ENCODE measurements at places on chromosomes 12 and 14.
A peak's percentile ranks its signal among the peaks of the same experiment; 100 is the strongest.

DNA sequence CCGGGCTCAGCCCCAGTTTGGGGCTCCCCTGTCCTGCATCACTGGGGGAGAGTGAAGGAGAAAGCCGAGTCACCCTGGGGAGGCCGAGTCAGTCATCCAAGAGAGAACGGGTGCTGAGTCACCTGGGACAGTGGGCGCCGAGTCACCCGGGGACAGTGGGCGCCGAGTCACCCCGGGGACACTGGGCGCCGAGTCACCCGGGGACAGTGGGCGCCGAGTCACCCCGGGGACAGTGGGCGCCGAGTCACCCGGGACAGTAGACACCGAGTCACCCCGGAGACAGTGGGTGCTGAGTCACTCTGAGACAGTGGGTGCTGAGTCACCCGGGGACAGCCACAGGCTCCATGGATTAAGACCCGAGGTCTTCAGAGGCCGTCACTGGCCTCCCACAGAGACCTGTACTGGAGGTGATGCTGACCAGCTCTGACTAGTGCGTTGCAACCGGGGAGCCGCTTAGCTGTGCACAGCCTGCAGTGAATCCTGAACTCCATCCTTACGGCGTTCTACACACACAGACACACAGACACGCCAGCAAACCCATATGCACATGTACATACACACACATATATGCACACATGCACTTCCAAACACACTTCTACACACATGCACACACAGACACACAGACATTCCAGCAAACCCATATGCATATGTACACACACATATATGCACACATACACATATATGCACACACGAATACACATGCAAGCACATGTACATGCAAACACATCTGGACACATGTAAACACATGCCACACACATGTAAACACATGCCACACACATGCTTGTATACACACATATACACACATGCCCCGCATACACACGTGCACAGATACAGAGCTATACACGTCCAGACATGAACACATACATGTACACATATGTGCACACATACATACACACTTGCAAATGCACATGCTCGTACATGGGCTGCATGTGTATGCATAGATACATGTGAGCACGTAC lies 64.9 kb upstream of the GALNT9 start:
- no peak for DNase-seq

- no peak for DNase-seq
Measured at GRCh38 chr12:68880660-68881325, 52.2 kb downstream of the CPM start.

DNA sequence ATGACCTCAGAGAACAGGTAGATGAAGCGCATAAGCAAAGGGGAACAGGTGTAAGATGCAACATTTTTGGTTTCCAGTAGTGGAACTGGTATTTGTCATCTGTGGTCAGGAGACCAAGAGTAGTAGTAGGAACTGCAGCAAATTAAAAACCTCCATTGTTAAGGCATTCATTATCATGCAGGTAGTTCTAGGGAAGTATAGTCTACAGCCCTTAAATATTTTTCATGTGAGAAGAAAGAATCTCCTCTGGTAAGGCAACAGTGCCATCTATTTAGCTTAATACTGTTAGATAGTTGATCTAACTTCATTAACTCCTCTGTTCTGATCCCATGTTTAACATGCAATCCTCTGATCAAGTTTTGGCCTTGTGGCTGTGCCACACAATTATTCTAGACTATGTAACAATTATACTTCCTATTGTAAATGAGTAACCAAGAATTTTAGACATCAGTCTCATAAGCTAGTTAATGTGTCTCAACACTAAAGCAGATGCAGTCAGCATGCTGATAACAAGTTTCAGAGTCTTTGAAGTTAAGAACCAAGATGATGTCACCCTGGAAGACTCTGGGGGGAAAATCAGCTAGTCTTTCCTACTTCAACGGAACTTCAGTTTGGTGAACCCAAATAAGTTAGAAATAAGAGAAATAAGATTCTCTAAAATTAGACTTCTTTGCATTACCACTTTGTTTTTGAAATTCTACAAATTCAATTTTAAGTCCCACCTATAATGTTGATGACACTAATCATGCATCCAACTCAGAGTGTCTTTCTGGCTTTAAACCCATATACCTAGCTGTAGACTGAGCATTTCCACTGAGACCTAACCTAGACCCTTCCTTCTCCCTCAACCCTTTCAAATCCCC lies 70.9 kb downstream of the STXBP6 start:
- DNase-seq: no peak

DNA sequence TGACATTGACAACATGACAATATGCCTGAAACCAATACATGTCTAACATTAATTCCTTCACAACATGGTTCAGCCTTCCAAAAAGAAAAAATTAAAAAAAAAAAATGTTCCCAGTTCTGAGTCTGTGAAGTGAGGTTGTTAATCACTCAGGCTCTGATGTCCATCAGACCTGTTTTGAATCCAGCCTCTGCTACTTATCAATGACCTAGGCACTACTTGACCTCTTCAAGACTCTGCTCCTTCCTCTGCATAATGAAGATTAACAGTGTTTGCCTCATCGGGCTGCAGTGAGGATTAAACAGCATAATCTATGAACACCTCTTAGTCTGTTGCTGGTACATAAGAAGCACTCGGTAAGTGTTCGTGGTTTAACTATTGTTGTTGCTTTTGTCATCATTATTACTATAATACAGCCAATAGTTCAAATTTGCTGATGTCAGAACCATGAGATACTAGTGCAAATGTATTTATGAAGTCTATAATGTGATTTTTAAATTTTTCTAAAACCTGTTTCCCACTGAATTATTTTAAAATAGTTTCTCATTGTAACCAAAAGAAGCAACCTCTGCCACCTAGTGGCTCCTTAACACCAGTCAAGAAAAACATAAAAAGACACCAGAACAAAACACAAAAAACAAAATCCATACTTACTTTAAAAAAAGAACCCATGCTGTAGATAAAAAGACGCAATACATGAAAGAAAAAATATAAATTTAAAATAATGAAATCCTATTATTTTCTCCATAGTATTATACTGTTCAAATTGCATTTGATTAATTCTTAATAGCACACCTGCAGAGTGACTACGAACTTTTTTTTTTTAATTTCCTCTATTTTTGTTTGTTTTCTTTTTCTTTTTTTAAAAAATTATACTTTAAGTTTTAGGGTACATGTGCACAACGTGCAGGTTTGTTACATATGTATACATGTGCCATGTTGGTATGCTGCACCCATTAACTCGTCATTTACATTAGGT lies 20.3 kb upstream of the TMX1 start:
- peak; percentile 13 for DNase-seq

DNA sequence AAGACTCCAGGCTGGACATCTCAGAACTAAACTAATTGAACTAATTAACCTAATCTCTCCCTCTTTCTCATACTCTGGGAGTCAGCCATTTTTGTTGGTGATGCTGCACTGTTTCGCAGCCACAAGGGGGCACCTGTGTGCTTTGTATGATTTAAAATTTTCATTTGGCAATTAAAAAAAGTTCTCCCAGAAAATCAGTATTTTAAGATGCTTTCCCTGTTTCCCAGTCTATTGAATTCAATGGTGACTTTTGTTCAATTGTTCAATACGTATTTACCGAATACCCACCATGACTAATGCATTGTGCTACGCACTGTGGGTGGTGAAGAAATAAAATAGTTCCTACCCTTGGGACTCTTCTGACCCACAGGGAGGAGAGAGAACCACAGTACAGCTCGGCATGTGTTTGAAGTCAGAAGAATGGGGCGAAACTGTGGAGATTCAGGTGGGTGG lies 63.7 kb downstream of the ZNF664 start:
- peak; percentile 26 for DNase-seq

DNA sequence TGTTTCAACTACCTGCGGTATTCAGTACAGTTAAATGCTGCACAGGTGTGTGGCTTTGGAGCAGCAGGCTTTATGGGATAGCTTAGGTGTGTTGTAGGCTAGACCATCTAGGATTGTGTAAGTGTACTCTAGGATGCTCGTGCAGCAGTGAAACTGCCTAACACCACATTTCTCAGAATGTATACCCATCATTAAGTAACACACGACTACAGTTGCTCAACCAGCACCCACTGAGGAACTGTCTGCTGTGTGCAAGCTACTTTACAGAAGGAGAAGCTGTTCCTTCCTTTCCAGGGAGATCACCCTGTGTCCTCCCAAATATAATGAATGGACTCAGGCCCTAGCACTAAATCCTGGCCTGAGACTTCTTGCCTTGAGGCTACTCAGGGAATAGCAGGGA lies 94.8 kb downstream of the SLC24A4 start:
- no peak for DNase-seq

- no peak for DNase-seq
Measured at GRCh38 chr12:1357711-1358110, 236.7 kb downstream of the FBXL14 start.

GRCh38 chr14:30387871-30388270 lies 171.1 kb upstream of the G2E3 start:
- DNase-seq: no peak

DNA sequence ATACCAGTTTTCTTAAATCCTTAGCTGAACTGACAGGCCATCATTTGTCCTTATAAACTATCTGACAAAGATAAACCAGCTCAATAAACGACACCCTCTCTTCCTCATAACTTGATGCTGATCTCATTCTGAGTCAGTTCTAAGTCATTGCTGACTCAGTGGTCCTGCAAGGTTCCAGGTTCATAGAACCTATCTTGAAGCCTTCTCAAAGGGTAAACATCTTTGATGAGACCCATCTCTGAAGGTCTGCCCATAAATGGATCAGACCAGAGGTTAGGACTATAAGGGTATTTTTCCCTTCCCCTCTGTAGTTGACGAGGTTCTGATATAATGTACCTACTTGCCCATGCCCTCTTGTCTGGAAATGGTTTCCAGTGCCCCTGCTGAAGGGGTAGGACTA lies 11.9 kb downstream of the NAA25 start:
- DNase-seq: no peak

DNA sequence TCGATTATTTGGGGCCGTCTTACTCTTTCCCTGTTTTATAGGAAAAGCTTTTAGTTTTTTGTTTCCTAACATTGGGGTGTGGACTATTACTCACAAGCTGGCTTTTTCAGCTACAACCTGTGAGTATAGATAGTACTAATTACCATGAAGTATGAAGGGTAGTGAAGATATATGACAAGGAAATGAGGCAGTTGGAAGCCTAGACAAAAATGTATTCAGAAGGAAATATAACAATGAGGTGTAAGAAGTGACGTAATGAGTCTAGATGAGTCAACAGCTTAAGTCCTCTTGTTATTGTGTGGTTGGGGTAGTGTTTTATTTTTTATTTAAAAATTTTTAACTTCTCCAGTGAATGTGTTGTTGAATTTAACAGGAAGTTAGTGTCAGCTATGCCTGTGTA lies 804.5 kb downstream of the NRXN3 start:
- DNase-seq: no peak

- DNase-seq: no peak
Measured at GRCh38 chr12:48979602-48980388, 1.7 kb downstream of the WNT1 start.

DNA sequence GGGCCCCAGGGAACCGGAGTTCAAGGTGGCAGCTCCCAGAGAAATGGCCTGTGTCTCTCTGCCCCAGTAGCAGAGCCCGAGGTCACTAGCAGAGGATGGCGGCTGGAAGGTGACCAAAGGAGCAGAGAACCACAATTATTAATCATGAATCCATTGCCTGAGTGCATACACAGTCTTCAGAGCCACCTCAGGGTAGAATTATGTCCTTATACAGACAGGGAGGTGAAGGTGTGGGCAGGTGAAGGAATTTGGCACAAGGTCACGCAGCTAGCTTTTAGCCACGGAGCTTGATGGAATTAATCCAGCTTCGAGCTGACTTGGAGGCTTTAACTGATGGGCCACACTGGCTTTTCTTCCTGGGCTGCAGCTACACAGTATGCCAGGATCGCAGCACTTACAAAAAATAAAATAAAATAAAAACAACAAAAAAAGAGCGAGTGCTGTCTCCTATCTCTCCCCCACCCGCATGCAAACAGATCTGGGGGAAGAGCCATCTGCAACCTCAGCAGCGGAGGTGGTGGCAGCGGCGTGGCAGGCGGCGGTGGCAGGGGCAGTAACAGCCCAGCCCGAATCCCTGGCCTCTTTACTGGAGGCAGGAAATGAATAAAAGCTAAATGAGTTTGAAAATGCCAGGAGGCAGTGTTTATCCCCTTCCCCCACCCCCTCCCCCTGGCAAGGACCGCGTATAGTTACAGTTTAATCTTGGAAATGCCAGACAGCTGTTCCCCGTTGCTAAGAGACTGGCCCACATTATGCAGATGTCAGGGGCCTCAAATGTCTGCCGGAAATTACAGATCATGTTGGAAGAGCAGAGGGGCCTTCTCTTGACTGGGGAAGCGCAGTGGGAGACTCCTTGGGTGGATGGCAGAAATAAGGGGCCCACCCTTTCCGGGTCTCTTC lies 93.5 kb downstream of the LRRC74A start:
- DNase-seq: peak; percentile 76

- DNase-seq: no peak
Measured at GRCh38 chr12:53575502-53576249, 50.5 kb downstream of the ATF7 start.
